ENCODE measurements at places on chromosomes 7 and 10. TPM values are rescaled to one million over a fixed set of nuclear protein-coding genes. Genes with fewer than 3 reads are reported as not detected.

DNA sequence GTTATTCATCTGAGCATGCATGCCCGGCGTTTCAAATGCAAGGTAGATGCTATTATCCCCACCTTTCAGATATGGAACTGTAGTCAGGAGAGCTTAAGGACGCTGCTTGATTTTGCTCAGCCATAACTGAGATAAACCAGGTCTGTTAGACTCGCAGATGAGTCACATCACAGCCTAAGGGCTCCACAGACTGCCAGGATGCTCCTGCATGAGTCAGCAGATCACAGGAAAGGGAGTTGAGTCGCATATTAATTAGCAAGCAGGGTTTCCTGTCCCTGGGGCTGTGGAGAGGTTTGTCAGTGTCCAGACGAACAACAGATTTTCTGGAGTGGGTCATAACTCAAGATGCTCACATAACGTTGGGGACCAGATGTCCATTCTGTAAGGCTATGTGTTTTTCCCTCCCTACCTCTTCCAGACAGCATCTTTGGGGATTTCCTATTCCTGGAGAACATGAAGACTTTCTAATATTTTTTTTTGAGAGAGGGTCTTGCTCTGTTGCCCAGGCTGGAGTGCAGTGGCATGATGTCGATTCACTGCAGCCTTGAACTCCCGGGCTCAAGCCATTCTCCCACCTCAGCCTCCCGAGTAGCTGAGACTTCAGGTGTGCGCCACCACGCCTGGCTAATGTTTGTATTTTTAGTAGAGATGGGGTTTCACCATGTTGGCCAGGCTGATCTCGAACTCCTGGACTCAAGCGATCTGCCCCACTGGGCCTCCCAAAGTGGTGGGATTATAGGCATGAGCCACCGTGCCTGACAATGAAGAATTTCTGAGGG is 36.7 kb downstream of the PFKFB3 start:
- DNase-seq, result peak; percentile 98

EGR2 gene
- total RNA-seq, result 0.90 TPM

DNA sequence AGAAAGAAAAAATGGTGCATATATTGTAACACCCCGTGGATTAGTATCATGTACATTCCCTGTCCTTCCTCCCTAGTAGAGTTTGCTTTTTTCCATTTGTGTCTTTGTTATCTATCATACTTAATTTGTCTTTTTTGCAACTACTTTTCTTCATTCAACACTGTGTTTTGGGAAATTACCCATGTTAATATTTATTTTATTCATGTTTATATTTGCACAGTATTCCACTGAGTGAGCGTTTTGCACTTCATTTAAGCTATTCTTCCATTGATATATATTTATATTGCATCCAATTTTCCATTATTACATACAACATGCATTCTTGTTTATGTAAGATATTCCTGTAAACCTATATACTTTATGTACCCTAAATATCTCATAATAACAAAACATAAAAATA is 57.6 kb upstream of the FAM171A1 start:
- DNase-seq, result no peak

DNA sequence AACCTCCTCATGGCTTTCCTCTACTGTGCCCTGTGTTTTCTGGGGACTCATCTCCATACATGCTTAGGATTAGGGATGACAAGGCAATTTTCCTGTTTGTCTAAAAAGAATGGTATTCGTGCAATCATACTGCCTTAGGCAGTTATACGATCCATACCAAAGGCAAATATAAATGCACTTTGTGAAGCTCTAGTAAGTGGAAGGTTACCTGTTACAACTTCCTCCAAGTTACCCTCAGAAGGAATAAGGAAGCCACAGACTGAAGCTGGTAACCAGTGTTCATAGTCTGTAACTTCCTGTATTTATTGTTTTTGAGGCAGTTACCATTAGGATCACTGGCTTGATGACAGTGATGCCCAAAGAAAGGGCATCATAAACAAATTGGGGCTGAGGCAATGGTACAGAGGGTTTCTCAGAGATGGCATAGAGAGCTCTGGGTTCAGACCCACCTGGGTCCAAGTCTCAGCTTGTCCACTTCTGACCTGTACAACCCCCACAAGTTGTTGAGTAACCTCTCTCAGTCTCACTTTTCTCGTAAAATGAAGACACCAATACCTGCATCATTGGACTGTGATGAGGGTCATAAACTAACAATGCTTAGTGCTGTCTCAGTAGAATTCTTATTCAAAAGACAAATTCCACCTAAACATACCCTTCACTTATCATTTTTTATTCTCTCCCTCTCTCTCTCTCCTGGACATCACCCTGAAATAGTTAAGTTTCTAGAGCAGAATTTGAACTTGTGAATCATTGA is 138.2 kb downstream of the ELMO1 start:
- no peak for DNase-seq

All from fibroblast of the aortic adventitia (primary cell).